ENCODE measurements at places on chromosomes 1 and 21.

- no peak for DNase-seq
Observed at GRCh38 chr21:44757731-44758130, 43.9 kb downstream of the UBE2G2 start.

- no peak for DNase-seq
Observed at GRCh38 chr1:158248118-158248517, 6.1 kb upstream of the CD1A start.

GRCh38 chr21:37408464-37409193, 42.1 kb downstream of the DYRK1A start:
- no peak for DNase-seq

DNA sequence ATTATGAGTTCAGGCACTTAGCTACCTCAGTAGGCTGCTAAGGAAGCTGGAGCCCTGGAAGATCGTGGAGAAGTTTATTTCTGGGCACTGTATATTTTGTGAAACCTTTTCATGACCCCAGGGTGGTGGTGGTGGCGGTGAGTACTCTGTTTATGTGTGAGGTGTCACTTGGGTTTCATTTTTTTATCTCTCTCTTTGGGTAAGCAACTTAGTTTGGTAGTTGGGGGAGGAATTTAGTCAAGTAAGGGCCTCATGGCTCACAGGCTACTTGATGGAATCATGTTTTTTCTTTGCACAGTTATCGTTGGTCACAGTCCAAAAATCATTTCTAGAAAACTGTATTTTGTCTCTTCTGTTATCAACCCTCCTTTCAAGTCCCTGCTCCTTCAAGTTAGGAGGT, 33.9 kb downstream of the C1orf141 start:
- no peak for DNase-seq

DNA sequence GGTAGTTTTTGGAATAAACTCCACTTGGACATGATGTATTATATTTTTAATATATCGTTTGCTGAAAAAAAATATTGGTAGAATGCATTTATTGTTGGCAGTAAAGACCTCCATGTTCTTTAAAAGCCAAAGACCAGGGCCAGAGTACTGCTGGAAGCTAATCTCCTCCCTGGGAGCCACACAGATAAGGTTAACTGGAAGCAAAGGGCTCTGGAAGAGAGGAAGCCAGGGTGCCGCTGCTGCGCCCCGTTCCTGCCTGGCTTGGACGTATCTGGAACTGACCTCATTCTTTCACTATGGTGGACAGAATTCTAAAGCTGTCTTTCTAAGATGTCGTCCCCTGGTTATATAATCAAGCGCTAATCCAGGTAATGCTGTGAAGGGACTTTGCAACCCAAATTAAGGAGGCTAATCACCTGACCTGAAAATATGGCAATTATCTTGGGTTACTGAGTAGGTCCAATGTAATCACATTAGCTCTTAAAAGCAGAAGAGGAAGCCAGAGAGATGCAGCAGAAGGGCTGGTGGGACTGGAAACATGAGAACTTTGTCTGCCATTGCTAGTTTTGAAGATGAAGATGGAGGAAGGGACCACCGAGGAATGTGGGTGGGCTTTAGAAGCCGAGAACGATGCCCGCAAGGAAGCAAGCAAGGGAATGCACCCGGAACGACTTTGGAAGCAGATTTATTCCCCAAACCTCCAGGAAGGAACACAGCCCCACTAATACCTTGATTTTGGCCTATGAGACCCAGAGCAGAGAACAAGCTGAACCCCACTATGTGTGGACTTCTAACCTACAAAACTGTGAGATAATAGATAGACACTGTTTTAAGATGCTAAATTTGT, 167.7 kb upstream of the KCNJ15 start:
- no peak for DNase-seq

GRCh38 chr1:151370211-151370911, 2.1 kb downstream of the SELENBP1 start:
- peak; percentile 7 for DNase-seq

DNA sequence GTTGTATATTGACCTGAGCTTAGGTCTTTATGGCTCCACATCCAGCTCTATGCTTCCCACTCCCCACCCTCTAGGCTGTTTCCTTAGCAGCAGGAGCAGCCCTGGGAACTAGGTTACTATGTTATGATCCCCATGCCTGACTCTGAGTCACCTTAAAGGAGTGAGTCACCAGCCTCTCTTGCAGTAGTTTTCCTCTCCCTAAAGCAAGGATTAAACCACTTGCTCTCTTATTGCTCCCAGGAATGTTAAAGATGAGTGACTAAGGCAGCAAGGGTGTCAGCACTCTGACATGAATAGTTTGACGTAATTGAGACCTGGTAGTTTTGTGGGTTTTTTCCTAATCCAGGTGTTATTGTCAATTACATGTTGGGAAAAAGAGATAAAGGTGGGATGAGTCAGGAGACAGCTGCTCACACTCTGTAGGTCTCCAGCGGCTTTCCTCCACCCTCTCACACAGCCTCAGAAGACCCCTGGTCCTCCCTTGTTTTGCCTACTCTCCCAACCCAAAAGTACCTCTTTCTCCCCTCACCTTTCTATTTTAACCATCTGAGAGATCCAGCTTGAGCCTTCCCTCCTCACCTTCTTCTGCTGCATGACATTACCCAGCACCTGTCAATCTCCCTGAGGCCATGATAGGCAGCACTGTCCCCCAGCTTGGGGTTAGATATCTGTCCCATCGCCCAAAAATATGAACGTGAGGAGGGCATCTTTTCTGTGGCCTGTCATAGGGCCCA, 369.1 kb upstream of the VAMP3 start:
- no peak for DNase-seq

DNA sequence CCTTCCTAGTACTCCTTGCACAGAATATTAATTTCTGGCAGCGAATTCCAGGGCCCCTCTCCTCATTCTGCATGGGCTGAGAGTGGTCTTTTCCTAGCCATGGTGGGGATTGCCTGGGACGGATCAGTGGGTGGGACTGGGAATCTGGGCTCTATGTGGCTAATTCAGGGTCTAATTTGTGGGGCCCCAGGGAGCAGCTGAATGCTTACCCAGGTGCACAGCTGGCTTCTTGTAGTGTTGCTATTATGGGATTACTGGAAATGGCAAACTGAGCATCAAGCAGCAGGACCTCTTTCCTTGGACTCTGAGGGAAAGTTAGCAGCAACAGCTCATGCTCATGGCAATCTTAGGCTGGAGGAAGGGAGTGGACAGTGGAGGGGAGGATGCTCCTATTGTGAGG, 187.1 kb upstream of the CACNA1E start:
- DNase-seq, result no peak

DNA sequence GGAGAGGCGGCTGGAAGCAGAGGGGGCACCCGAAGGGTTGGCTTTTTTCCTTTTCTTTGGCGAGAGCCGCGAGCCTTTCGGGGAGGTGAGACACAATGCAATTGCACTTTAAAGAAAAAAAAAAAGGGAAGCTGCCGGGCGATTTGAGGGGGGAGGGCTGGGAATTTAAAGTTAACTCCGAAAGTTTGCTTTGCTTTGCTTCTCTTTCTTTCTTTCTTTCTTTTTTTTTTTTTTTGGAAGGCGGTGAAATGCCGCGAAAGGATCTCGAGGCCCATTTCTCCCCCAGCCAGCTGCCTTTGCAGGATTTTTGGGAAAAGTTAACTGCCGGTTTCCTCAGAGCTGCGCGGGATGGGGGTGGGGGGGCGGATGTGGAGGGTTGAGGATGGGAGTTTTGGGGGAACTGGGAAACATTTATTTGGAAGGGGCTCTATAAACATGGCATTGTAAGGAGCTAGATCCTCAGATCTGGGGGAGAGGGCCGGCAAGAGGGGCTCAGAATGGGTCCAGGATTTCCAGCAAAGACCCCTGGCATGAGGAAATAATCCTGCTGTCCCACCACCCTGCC, 997 bp downstream of the ZNF362 start:
- DNase-seq, result no peak

DNA sequence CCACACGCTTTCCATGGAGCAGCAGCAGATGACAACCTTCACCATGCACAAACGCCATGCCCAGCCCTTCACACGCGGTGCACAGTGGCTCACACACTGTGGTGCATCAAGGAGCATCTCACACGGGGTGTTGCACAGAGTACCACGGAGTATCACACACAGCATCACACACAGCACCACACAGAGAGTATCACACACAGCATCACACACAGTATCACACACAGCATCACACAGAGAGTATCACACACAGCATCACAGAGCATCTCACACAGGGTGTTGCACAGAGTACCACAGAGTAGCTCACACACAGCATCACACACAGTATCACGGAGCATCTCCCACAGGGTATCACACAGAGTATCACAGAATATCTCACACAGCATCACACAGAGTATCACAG, 122.2 kb upstream of the RAB4A start:
- DNase-seq, result no peak

- DNase-seq, result no peak
Observed at GRCh38 chr1:168932539-168932938, 174.0 kb upstream of the ATP1B1 start.

GRCh38 chr1:154485910-154486496, 16.0 kb upstream of the TDRD10 start:
- no peak for DNase-seq

- DNase-seq, result no peak
Observed at GRCh38 chr1:6279066-6279465, 18.2 kb upstream of the GPR153 start.

- DNase-seq, result peak; percentile 55
Observed at GRCh38 chr1:197808880-197809279, 33.6 kb upstream of the DENND1B start.

- DNase-seq, result no peak
Observed at GRCh38 chr1:215660259-215660658, 93.2 kb downstream of the KCTD3 start.

- DNase-seq, result no peak
Observed at GRCh38 chr1:89306273-89306672, 33.6 kb upstream of the GBP5 start.

DNA sequence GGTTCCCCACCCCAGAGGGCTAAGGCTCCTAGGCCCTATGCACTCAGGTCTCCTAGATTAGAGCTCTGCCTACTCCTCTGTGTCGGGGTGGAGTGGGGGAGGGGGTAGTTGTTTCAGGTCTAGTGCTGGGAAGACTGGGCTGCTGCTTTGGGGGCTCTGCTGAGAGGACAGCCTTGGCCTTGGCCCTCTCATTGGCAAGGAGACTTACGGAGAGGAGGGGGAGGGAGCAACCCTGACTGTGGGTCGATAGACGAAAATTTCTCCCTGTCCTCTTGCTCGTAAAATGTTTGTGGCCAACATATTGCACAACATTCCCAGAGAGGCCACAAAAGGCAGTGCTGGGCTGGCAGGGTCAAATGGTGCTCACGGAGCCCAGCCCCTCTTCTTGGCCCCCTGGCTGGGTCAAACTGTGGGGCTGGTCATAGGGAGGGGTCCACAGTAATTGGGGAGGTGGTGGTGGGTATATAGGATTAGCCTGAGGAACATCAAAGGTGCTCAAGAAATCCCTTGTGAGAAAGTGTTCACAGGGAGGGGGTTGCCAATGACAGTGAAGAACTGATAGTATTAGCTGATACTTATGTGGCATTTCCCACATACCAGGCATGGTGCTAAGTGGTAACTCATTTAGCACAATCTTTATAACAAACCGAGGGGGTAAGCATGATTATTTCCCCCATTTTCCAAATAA, 8.5 kb upstream of the DMBX1 start:
- no peak for DNase-seq

GRCh38 chr1:246549665-246550064, 16.4 kb downstream of the TFB2M start:
- no peak for DNase-seq

- DNase-seq, result no peak
Observed at GRCh38 chr21:44035244-44035643, 23.1 kb downstream of the TRAPPC10 start.

DNA sequence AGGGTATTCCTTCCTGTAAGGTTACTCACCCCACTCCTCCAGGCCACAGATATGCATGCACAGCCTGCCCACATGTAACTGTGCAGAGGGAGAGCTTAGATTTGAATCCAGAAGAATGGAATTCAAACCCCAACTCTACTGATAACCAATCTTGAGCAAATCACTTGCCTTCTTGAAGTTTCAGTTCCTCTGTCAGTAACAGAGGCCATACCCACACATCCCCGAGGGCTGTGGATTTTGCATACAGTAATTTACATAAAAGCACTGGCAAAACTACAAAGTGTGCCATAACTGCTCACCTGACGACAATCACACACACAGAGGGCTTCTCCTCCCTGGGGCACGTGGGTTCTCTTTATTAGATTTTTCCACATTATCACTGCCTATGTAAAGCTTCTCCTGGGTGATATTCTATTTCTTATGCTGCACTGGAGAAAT, 18.6 kb downstream of the CD247 start:
- DNase-seq, result no peak

DNA sequence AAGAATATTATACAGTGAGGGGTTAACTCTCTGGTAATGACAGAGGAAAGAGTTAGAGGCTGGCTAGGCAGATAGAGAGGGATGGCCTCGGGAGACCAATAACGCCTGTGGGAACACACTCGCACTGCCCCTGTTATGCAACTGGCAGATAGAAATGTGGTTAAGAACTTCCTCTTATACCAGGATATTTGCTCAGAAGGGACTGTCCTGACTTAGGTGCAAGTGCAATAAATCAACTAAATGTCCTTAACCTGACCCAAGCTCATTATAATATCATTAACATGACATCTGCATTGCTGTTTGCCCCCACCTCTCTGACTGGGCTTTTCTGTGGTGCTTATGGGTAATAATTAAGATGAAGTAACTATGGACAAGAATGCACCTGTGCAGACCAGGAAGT, 1518.0 kb downstream of the NCAM2 start:
- DNase-seq, result no peak

DNA sequence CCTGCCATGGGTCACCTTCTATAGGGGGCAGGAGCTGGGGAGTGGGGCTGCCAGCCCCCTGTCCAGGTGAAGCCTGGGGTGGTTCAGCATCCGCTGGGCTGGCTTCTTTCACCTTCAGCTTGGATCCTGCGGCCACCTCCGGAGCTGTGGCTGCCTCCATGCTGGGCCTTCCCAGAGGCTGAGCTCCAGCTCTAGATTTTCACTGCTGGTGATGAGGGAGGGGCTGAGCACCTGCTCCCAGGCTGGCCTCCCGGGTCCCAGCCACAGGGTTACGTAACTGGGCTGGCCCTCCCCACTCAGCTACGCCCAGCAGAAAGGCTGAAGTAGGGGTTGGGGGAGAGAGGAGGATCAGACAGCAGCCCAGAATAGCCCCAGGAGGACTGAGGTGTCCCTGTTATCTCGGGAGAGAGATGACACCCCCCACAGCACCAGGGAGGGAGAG, at the start of gene MYBPHL:
TSS of gene MYBPHL (minus strand) at position 180 of the 442 bp plus-strand sequence. CDS start at position 160, 20 bp downstream.
- peak; percentile 17 for DNase-seq

GRCh38 chr1:147882535-147882934, 20.1 kb upstream of the GJA8 start:
- no peak for DNase-seq

GRCh38 chr21:17752171-17752570, 67.0 kb downstream of the C21orf91 start:
- DNase-seq, result no peak

All from NCI-H2171 treated with DMSO at 0.1 percent for 48 hours (cell line).